ENCODE measurements at places on chromosomes 1 and 21.

GRCh38 chr21:22019766-22020165 lies 1021.6 kb downstream of the NCAM2 start:
- DNase-seq: no peak

DNA sequence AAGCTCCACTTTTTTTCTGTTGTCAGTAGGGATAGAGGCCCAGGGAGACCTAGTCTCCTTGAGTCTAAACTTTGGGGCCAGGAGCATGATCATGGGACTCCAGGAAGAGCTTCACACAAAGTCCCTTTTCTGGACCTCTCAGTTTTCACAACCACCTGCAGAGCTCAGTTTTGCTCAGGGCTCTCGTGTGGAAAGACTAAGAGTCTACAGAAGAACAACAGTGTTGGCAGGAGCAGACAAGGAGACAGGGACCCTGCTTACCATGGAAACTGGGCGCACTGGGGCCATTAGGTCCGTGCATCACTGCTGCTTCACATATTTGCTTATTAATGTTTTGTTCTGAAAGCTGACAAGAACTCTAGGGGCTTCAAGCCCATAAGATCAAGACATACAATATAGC lies 63.9 kb upstream of the HSD17B7 start:
- DNase-seq: no peak

- no peak for DNase-seq
These were observed 3.0 kb downstream of the ARTN start for GRCh38 chr1:43936431-43937151.

DNA sequence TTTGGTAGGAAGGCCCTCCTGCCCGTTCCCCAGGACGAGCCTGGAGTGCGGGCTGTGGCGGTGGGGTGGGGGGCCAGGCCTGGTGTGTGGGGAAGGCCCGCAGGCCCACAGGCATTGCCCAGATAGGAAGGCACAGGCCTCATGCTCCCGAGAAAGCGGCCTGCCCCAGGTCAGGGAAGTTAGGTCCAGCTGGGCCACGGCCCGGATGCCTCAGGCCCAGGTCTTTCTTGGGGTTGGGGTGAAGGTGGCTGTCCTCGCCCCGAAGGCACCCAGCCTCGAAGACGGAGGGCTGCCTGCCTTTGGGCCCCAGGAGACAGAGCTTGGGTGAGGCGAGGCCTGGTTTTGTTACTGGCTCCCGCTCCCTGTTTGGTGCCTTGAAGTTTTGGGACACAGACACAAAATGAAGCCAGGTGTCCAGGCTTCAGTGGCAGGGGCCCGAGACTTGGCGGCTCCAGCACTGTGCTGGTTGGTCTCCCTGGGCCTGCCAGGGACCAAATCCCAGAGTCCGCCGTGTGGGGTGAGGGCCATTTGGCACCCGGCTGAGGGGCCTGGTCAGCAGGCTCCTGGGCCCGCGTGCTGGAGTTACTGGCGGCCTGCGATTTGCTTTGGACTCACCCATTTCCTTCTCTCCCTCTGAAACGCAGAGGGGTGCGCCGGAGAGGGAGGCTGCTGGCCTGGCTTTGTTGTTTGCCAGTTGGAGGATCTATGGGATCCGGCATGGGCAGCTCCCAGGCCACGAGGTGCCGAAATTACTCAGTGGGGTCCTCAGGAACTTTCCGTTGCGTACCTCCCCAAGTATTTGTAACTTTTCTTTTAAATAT lies 2.0 kb downstream of the SKI start:
- no peak for DNase-seq

- DNase-seq: no peak
These were observed 142.5 kb downstream of the SYT2 start for GRCh38 chr1:202567738-202568137.

GRCh38 chr21:17269760-17270159 lies 243.1 kb upstream of the CXADR start:
- no peak for DNase-seq

- DNase-seq: no peak
These were observed 34.9 kb downstream of the CENPF start for GRCh38 chr1:214637722-214638458.

- no peak for DNase-seq
These were observed 8.4 kb downstream of the CFH start for GRCh38 chr1:196660272-196660671.

- no peak for DNase-seq
These were observed 45.5 kb downstream of the UCHL5 start for GRCh38 chr1:193013707-193014106.

DNA sequence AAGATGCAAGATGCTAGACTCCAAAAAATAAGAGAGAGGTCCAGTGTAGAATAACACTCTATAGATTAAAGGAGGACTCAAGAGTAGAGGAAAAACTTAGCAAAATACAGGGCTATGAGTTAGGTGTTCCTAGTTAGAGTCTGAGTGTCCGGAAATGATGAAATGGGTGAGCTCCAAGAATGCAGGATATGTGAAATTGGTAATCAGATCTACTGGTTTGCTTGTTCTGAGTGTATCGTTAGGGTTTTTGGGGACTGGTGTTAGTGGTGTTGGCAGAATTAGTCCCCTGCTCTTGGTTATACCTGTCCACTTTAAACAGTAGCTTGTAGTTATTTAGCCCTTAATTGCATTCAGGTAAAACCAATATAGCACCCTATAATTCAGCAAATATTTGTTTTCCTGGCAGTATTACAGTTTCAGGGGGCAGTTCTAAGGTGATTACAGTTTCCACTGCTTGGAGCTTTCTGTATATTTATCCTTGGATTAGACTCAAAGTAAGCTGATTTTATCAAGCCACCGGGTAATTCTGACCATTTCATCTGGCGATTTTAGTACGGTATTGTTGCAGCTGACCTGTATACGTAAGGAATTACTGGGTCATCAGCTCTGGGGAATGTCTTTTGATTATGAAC lies 332.7 kb downstream of the CHRM3 start:
- DNase-seq: no peak

DNA sequence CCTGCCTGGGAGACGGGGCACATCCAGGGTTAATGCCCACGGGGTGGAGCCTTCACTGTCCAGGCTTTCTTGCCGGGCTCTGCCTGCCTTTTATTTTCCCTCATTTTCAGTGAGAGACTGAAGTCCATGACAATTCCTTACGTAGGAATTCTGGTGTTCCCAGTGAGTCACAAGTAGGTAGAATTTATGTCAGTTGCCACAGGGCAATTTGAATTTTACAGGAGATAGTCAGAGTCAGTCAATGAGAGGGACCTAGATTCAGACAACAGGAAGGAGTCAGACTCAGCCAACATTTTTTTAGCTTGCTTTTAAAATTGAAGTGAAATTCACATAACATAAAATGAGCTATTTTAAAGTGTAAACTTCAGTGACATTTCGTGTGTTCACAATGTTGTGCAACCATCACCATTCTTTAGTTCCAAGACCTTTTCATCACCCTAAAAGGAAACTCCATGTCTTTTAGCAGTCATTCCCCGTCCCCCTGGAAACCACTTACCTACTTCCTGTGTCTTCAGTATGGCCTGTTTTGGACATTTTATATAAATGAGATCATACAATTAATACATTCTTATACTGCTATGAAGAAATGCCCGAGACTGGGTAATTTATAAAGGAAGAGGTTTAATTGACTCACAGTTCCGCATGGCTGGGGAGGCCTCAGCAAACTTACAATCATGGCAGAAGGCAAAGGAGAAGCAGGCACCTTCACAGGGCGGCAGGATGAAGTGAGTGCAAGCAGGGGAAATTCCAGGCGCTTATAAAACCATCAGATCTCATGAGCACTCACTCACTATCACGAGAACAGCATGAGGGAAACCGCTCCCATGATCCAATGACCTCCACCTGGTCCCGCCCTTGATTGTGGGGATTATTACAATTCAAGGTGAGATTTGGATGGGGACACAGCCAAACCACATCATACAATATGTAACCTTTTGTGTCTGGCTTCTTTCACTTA lies 14.6 kb downstream of the AJAP1 start:
- DNase-seq: peak; percentile 83

DNA sequence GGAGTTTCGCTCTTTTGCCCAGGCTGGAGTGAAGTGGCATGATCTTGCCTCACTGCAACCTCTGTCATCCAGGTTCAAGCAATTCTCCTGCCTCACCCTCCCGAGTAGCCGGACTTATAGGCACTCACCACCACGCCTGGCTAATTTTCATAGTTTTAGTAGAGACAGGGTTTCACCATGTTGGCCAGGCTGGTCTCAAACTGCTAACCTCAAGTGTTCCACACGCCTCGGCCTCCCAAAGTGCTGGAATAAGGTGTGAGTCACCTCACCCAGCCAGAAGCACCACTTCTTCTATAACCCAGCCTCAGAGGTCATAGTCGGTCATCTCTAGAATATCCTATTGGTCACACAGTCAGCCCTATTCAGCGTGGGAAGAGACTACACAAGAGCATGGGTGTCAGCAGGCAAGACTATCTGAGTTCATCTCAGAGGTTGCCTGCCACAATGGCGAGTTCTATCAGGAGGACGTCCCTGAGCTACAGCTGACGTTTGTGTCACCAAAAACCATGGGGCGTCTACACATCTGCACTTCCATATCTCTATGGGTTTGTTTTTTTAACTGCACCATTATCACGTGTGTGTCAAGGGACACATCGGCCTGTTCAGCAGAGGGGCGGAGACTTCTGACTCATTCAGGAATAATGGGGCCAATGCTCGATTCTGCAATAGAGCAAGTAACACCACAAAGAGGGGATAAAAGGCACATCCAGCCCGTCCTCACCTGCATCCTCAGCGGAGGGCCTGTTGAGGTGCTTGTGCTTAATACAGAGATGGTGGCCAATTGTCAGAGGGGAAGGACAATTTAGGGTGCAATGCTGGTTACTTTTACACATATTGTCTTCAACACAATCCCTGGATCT lies 256.3 kb upstream of the IRF2BP2 start:
- peak; percentile 85 for DNase-seq

- DNase-seq: no peak
These were observed 23.5 kb upstream of the WNT4 start for GRCh38 chr1:22166439-22166838.
